Stimulated activated CD8-positive, alpha-beta memory T cell treated with anti-CD3 and anti-CD28 coated beads, Interleukin-4, amount 100 ng/mL, for 1 hour (primary cell): ENCODE measurements at places on chromosomes 16 and 17.

- no peak for DNase-seq
Observed at GRCh38 chr17:6100891-6101500, 30.8 kb downstream of the WSCD1 start.

DNA sequence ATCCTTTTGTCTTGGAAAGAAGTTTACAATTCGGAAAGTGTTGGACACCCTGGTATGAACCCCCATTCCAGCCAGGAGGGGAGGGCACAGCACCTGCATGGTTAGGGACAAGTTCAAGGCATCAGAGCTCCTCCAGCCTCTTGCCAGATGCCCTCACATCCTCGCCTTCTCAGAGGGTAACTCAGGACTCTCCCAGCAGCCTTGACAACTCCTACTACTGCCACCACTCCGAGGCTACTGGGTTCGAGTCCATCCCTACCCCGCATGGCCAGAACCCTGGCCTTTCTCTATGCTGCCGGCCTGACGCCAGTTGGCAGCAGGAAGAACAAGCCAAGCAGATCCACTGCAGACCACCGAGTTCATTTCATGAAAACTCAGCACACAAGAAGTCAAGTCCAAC, 34.1 kb downstream of the AXIN2 start:
- DNase-seq, result no peak

DNA sequence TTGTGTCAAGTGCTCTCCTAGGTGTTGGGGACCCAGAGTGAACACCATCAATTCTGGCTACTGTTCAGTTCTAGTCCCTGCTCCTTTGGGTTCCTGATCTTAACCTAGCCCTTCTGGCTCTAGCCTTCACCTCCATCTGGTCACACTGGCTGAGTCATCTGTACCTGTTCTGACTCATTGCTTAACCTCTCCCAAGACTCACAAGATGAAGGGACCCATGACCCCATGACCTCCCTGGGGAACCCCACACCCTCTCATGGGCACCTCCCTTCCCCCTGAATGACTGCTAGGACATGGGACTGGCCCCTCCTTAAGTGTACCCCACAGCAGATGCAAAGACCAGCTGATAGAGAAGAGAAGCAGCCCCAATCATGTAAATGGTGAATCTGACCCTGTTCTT, 345.8 kb upstream of the CDH5 start:
- no peak for DNase-seq

GRCh38 chr17:50346313-50347116, 589 bp downstream of the XYLT2 start:
- DNase-seq, result peak; percentile 6

- no peak for DNase-seq
Observed at GRCh38 chr17:76585033-76585648, 519 bp downstream of the ST6GALNAC2 start.

DNA sequence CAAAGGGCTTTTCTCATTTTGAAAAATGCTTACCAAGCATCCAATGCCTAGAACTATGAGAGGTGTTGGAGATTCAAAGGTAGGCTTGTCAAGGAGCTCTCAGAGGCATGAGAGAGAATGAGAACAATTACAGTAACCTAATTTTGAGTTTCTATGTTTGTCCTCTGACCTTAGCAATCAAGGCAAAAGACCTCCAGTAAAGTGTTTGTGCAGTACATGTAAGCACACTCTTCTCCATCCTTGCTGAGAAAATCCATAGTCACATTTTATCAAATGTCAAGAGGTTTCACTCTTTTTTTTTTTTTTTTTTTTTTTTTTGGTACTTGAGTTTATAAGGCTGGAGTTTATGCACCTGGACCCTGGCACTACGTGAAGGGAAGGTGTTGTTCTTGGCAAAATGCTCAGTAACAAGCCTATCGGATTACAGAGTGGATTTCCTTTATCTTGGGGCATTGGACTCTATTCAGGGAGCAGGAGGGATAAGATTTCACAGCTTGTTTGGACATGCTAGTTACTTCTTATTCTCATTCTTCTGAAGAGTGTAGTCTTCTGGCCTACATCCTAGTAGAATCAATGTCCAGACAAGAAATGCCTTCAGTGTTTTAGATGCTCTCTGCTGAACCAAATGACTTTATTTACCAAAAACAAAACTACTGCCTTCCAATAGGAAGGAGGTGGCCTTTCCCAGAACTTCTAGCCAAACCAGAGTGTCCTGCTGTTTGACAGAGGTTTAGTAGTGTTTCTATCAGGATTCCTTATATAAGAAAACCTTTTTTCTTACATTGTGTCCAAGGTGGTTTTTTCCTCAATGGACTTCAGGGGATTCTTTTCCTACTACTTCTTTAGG, 21.9 kb downstream of the KCNJ2 start:
- no peak for DNase-seq

DNA sequence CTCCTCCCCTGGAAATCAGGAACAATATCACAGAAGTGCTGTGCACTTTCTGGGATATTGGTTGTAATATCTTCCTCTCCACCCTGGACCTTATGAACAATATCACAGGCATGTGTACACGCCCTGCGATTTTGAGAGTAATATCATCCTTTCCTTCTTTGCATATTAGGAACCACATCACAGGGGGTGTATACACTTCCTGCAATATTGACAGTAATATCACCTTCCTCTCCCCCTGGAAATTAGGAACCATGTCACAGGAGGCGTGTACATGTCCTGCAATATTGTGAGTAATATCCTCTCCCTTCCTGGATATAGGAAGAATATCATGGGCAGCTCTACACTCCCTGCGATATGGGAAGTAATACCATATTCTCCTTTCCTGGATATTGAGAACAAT, 14.2 kb upstream of the TEKT5 start:
- no peak for DNase-seq

DNA sequence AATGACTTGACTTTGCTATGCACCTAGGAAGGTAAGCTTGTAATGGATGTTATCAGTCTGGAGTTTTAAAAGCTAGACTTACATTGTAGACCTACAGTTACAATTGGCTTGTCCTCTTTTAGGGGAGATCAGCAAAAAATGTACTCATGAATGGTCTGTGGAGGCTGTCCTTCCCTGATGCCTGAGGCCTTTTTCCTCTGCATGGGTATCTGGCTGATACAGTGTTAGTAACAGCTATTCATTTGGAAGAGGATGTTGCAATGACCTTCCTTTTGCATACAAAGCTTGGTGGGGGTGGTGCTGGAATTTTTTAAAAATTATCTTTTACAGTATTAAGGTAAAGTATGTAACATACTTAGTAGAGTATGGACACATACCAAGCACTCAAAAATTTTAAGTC, 525.5 kb downstream of the KIF2B start:
- DNase-seq, result no peak

- DNase-seq, result no peak
Observed at GRCh38 chr17:57665128-57665527, 80.0 kb downstream of the CCDC182 start.

- DNase-seq, result no peak
Observed at GRCh38 chr17:18314059-18314730, 599 bp downstream of the TOP3A start.

GRCh38 chr16:85829751-85830445, 30.4 kb downstream of the COX4I1 start:
- no peak for DNase-seq

- DNase-seq, result no peak
Observed at GRCh38 chr17:66177048-66177447, 14.9 kb downstream of the CEP112 start.

DNA sequence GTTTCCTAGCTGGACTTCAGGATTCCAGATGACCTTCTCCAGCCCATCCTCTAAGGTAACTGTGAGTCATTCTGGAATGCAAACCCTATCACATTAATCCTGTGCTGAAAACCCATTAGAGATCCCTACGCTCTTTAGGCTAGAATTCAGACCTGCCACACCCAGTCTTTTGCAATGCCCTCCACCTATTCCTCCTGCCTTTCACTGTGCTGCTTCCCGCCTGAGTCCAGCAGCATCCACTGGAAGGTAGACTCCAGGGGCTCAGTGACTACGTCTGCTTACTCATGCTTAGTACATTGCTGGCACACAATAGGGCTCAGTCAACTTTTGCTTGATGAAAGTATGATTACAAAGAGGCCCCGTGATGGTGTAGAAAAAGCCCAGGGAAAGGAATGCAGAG, 121.1 kb downstream of the SPACA3 start:
- no peak for DNase-seq

- no peak for DNase-seq
Observed at GRCh38 chr16:80656711-80657150, 115.9 kb downstream of the DYNLRB2 start.

- DNase-seq, result no peak
Observed at GRCh38 chr16:74574146-74574545, 32.8 kb downstream of the GLG1 start.

DNA sequence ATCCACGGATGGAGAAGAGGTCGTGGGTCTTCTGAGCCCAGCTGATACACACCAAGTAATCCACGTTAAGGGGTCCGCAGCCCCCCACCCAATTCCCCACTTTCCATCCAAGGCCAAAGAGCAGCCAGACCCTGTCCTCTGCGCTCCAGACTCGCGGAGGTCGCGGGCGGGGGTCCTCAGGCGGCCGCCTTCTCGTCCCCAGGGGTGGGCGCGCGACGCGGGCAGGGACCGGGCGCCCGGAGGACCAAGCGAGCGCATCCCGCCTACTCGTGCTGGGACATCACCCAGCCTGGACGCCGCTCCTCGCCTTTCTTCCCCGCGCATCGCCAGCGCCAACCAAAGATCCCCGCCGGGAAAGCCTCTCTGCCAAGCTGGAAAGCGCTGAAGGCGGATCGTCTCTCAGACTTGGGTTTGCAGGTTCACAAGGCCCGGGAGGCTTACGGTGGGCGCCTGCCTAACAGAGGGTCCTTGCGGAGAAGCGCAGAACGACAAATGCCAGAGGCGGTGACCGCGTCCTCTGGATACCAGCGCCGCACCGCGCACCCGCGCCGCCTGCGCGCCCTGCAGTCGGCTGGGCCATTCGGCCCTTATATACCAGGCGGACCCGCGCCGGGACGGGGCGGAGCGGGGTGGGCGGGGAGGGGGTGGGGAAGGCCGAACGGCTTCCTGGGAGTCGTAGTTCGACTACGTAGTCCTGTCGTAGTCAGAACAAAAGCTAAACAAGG, 471.6 kb downstream of the SOX9 start:
- peak; percentile 20 for DNase-seq
